ENCODE measurements at places on chromosomes 7 and 10.
A peak's percentile ranks its signal among the peaks of the same experiment; 100 is the strongest.

GRCh38 chr7:86765931-86766330, 122.2 kb downstream of the GRM3 start:
- no peak for DNase-seq

DNA sequence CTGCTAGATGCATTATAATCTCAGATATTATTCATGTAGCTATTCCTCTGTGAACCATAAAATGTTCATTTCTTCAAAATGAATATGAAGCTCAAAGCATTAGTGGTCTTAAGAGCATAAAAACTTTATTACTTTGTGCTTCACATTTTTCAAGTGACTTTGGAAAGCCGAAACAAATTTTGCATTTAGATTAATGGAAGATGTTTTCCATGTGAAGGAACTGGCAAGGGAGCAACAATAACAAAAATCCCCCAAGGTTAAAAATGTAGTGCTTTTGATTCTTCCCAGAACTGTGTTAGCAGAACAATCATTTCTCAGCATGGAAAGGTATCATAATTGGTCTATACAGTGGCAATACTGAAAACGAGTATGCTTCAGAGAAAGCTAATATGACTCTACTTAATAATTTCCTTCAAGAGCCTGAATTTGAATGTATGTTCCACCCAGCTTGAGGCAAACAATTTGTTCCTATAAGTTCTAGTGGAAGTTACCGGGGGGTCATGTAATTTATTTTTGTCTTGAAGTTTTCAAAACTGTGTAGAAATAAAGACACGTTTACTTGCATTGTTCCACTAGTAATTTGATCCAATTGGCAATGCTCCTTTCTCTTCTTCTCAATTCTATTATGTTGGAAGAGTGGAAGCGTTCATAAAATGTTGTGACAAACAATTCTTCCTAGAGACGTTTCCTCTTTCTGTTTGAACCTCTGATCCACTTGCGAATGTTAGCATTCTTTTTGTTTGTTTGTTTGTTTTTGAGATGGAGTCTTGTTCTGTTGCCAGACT, 665.4 kb downstream of the AUTS2 start:
- DNase-seq = no peak

- DNase-seq = no peak
Observed at GRCh38 chr10:14698111-14698828, 76.4 kb downstream of the FAM107B start.

DNA sequence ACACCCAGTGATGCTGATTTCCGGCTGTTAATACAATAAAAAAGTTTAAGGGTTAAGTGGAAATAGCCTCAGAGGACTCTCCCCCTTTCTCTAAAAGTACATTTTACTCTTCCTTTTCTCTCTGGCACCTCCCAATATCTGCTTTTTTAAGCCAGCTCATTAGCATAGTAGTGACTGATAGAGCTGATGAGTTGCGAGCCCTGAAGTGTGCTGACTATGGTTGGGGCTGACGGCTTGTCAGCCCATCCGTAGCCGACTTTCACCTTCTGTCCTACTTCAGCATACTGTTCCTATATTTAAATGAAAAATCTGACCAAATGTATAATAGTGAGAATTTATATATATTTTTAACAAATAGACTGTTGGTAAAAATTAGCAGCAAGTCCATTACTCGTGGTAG, 80.0 kb downstream of the SHH start:
- DNase-seq = no peak

DNA sequence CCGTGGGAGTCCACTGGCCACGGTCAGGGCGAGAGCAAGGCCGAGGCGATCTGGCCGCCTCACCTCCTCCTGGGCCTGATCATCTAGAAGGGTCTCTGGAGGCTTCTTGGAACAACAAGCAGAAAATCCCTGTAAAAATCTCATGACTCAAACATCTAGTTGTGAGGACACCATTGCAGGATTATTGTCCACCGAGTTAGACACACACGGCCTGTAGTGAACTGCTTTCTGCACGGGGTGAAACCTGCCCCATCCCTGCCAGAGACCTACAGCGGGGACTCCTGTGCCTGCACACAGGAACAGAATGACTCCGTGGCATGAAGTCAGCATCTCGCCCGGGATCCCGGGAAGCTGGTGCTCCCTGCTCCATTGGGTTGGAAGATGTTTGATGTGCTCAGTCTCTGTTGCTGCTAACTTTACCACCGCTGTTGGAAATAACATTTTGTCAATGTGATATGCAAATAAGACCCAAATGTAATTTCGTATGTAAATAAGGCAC, 267.0 kb upstream of the TCERG1L start:
- DNase-seq = no peak

DNA sequence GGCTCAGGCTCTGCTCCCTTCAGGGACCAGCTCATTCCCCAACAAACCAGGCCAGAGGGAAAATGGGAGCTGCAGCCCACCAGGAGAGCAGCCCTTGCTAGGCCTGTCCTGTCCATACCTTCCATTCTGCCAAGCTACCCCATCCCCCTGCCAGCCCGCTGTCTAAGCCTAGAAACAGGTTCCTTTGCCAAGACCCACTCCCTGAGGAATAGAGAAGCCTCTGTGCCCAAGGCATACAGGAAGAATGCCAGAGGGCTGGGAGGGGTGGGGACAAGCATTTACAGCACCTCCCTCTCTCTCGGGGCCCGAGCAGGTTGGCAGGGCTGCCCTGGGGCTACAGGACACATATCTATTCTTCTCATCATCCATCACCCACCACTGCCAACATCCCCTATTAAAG, 178.3 kb downstream of the GRID1 start:
- no peak for DNase-seq

DNA sequence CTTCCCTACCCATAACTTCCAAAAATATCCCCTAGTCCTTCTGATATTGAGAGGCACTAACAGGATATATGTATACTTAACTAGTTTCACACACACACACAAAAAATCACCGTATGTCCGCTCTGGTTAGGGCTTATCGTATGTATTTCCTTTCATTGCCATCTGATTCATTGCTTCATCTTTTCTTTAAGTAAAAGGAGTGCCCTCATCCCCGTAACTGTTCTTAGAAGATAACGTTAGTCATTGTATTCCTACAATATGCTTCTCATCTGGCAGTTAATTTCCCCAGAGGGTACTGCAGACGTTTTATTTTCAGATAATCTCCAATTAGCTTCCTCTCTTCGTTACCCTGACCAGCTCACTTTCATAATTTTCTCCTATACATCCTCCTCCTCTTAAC, 37.3 kb downstream of the NRCAM start:
- DNase-seq = no peak

DNA sequence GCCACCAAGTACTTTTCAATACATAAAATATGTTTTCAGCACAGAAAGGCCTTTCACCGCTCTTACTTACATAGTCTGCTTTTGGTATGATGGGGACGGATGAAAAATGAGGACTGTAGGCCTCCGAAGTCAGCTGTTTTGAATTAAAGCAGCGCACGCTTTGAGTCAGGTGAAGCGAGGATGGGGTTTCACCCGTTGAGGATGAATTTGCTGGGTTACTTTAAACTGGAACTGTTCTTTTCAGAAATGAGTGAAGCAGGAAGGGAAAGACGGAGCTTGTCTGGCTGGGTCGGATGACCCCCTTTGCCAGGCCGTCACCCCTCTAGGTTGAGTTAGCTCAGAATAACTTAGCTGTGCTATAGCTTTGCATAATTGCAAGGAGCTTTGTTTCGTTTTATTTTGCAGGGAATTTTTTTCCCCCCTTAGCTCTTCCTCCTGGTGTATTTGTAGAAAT, 40.0 kb downstream of the CUX1 start:
- DNase-seq = no peak

DNA sequence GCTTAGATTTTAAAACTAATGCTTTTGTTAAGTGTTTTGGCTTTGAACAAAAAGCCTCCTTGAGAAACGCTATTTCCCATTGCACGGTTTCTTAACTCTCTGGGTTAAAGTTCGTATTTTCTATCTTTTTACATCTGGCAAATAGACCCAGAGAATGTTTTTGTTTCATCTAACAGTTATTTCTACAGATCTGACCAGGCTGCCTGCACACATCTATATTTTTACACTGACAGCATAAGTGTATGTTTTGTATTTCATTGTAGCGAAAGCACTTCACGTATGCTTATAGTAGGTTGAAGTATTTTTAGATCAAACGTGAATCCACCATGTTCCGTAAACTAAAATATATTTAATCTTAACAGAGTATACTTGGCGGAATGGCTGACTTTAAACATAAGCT, 477.3 kb downstream of the SDK1 start:
- DNase-seq = no peak

DNA sequence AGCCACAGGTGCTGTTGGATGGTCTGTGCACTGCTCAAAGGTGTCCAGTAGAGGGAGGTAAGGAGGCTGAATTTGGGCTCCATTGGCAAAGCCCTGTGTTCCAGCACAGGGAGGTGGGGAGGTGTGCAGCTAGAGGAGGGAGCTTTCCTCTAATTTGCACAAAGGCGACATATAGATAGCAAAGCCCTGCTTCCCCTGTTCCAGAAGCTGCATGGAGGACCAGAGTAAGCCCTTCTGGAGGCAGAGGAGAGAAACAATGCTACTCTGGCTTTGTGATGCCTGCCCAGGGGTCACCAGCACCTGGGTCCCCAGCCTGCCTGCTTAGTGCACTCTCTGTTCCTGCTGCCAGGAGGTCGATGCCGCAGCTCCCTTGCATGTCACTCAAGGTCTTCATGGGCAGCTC, 3.4 kb upstream of the ARHGAP22 start:
- DNase-seq = peak; percentile 9

- no peak for DNase-seq
Observed at GRCh38 chr7:130383187-130383980, 3.1 kb downstream of the CPA1 start.

DNA sequence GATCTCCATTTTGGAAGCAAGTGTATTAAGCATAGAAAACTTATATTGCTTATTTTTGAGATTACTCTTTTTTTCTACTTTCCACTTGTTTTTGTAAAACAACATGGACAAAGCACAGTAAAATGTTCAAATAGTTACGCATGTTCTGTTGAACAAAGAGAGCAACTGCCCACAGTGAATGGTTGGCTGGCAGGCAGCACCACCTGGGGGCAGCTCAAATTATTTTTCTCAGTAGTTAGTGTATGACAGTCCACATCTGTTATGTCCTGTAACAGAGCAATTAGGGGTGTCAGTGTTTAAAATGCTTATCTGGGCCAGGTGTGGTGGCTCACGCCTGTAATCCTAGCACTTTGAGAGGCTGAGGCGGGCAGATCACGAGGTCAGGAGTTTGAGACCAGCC, 46.1 kb upstream of the CACUL1 start:
- no peak for DNase-seq

DNA sequence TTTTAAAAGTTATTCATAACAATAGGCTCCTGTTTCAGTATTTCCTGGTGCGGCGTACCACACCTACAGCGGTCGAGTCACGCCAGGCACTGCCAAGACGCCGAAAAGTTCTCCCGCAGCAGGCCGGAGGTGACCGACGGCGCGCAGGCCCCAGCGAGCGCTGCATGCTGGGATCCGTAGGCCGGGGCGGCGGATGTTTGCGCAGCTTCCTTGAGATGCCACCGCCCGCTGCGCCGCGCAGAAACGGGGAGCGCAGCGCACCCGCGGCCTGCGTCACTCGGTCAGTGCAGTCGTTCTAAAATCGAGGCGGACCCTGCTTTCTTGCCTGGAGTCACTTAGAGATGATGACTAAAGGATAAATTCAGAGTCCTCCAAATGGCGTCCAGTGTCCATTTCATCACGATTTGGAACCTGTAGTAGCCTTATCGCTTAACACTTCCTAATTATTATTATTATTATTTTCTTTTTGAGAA, 1.3 kb upstream of the KIF11 start:
- peak; percentile 88 for DNase-seq

- DNase-seq = no peak
Observed at GRCh38 chr10:3728563-3728962, 56.4 kb downstream of the KLF6 start.

DNA sequence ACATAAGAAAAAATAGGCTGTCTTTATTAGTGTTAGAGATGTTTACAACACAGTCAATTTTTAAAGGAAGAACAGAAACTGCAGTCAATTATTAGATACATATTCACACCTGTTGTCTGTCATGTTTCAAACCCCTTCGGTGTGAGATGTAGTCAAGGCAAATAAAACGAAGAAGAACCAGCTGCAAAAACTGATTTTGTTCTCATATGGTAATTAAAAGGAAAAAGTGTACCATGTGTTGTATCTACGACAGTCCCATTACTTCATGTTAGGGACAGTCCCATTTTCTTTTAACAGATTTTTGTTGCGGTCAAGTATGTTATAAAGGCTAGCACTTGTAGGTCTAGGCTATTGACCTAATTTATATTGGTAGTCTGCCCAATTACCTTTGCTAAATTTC, 149.4 kb downstream of the LRRN3 start:
- DNase-seq = no peak

DNA sequence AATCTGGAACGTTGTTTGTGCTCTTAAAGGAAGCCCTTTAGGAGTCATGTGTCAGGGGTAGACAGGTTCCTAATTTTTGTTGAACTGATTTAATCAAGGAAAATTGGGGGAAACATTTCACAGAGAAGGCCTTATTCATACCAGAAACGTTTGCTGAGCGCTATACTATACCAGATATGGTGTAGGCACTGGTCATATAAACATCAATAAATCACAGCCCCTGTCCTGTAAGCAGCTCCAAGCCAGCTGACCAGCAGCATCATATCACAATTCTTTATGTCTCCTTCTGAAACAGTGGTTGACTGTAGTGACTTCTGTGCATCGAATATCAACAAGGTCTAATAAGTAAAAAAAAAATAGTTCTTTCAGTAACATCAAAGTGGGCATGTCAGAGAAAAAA, 1.1 kb downstream of the TMEM178B start:
- no peak for DNase-seq

DNA sequence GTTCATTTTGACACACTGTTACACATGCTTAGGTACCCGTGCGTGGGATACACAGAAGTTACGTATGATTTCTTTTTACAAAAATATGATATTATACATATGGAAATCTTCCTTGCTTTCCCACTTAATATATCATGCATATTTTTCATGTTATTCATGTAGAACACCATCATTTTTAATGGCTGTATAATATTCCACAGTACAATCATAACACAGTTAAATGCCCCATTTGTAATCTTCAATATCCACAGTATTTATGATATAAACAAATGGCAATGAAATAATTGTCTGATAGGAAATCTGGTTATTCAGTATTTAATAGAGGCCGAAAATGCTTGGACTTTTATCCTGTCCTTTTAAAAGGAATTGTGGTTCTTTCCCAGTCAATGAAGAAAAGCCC, 23.2 kb downstream of the VIPR2 start:
- no peak for DNase-seq

All from stimulated activated CD4-positive, alpha-beta T cell treated with anti-CD3 and anti-CD28 coated beads, Interleukin-4, amount 100 ng/mL, for 1 hour (primary cell).